ENCODE measurements at places on chromosomes 16 and 17.
A peak's percentile ranks its signal among the peaks of the same experiment; 100 is the strongest.

GRCh38 chr16:84117494-84117843, 727 bp upstream of the MBTPS1 start:
- no peak for DNase-seq

GRCh38 chr17:61310590-61310989, 89.1 kb upstream of the TBX2 start:
- DNase-seq, result no peak

- no peak for DNase-seq
Measured at GRCh38 chr17:82611140-82612058, 36.8 kb downstream of the WDR45B start.

GRCh38 chr16:58588406-58588805, 41.2 kb downstream of the CNOT1 start:
- no peak for DNase-seq

DNA sequence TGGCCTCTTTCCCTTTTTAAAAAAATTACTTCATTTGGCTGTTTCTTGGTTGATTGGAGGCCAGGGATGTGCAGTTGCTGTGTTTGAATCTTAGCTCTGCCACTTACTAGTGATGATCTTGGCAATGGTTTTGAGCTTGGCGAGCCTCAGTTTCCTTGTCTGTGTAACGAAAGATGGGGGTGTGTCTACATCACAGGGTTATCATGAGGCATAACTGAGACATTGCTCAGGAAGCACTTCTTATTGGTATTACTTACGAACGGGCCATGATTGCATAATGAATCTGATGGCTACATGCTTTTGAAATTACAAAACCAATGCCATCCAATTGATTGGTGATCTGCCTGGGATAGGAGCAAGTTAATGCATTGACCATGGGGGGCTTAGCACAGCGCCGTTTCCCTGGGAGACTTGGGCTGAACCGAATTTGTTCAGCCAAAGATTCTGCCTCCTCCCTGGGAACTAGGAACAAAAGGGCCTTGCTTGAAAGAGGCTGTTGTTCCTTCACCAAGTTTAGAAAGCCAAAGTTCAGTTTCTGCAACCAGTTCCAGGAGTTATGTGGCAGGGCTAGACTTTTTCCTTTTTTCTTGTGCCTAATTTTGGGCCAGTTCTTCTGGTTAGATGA, 21.9 kb downstream of the CMIP start:
- no peak for DNase-seq

DNA sequence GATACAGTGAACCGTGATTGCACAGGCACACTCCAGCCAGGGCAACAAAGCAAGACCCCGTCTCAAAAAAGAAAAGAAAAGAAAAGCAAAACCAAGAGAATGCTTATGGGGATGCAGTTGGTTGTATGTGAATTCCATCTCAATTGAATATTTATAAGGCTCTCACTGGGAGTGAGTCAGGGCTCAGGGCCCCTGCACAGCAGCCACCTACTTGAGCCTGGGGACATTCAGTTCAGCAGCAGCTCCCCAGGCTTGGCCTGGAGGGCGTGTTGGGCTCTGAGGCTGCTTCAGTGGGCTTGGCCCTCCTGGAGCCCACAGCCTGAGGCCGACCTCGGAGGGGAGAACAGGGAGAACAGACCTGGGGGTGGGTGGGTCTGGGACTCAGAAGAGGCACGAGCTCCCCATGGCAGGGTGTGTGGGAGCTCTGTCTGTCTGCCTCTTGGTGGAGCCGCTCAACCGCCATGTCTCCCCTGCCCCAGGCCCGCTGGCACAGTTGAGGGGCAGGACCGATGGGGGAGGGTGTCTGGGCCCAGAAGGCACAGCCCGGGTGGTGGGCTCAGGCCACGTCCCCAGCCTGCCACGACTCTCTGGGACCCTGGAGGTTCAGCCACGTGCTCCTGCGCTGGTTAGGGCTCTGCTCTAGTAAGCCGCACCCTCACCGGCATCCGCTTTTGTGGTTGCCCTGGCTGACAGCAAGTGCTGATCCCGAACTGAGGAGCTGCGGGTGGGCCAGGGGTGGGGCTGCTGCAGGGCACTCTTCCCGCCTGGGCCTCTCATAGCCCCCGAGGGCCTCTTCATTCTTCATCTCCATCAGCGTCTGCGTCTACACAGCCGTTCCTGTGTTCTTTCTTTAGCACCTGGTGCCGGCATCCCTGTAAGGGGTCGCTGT, 24.8 kb downstream of the ZFPM1 start:
- DNase-seq, result no peak

GRCh38 chr17:59802160-59802559, 90.6 kb downstream of the TUBD1 start:
- DNase-seq, result no peak

- DNase-seq, result no peak
Measured at GRCh38 chr17:41082626-41083025, 1.3 kb upstream of the KRTAP4-7 start.

DNA sequence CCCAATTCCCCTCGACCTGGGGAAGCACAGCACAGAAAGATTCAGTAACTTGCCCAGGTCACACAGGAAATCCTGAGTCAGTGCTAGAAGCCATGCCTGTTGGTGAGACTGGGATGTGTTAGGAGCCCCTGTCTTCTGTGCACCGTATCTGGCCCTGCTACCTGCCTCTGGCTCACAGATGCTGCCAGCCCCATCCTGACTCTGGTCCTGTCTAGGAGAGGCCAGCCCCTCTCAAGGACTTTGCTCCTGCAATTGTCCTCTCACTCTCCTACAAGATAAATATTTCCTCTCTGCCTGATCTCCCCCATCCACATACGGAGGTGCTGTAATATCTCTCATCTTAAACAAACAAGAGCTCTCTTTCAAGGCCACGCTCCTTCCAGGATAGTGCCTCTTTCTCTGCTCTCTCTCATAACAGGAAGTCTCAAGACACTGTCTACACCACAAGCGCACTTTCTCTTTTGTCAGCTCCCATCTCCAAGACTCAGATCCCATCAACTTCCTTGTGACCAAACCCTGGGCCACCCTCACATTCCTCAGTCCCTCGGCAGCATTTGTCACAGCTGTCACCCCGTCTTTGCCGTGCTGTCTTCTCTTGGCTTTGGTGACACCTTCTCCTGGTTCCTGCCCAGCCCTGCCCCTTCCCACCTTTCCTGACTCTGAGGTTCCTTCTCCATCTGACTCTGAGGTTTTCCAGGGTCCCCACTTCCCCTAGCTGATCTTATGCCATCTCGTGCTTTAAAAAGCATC, 1.9 kb downstream of the SLC13A2 start:
- DNase-seq, result no peak

GRCh38 chr17:64146418-64147109, 16.6 kb upstream of the ERN1 start:
- DNase-seq, result no peak

DNA sequence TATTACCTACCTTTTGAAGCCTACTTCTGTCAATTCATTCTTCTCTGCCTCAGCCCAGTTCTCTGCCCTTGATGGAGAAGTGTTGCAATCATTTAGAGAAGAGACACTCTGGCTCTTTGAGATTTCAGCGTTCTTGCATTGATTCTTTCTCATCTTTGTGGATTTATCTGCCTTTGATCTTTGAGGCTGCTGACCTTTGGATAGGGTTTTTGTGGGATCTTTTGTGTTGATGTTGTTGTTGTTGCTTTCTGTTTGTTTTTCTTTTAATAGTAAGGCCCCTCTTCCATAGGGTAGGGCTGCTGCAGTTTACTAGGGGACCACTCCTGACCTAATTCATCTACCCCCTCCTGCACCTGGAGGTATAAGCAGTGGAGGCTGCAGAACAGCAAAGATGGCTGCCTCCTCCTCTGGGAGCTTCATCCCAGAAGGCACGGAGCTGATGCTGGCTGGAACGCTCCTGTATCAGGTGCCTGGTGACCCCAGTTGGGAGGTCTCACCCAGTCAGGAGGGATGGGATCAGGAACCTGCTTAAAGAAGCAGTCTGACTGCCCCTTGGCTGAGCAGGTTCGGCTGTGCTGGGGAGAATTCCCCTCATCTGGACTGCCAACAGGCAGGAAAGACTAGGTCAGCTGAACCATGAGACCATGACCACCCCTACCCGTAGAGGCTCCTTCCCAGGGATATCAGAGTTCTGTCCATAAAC, 28.0 kb downstream of the NFATC3 start:
- DNase-seq, result no peak

- peak; percentile 12 for DNase-seq
Measured at GRCh38 chr17:65332375-65332774, 195.2 kb downstream of the RGS9 start.

- DNase-seq, result no peak
Measured at GRCh38 chr17:40622509-40622928, 25.1 kb downstream of the SMARCE1 start.

GRCh38 chr17:38600906-38601305, 4.8 kb downstream of the SRCIN1 start:
- no peak for DNase-seq

DNA sequence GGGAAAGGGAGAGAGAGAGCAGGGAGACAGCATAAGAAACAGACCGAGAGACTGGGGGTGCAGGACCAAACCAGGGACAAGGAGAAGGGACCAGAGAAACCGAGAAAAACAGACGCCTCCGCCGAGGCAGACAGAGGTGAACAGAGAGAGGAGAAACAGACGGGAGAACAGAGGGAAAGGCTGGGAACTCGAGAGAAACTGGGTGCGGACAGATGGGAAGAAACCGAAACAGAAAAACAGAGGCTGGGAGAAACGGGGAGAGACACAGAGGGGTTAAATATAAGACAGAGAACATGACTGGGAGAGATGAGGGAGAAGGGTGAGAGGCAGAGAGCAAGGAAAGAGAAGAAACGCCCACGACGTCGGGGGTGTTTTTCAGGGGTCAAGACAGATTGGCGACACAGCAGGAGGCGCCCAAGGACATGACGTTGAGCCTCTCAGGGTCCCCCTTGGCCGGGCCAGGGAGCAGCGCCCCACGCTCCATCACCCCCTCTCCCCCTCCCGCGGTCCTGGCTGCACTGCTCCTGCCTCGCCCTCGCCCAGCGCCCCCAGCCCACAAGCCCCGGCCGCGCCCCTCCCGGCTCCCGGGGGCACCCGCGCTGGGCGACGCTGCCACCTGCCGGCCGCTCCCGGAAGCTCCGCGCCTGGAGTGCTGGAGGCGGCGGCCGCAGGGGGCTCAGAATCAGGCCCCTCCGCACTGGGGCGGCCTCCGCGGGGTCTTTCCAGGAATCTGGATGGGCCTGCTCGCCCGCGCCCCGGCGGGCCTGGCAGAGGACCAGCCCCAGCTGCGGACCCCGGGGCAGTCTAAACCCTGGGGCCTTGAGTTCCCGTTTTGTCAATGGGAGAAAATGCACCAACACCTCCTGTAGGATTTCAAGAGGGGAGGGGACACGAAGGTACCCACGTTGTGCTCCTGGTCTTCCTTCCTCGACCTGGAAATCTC, 1.3 kb upstream of the TMEM92 start:
- DNase-seq, result no peak

DNA sequence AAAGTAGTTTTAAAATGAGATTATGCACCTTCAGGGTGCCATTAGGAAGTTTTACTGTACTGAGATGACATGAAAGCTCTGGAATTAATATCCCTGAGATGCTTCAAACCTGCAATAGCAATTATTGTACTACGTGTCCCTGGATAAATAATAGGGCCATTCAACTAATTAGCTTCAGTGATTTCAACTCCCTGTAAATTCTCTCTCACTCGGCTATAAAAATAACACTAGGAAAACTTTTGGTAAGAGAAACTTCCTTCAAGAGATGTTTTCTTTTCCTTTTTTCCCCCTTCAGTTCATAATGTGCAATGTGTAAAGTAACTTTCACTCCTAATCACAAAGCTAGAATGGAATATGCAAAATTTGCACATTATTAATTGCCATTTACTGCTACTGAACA, 146.4 kb downstream of the SNX11 start:
- no peak for DNase-seq

- no peak for DNase-seq
Measured at GRCh38 chr16:46730801-46731690, 17.1 kb downstream of the MYLK3 start.

DNA sequence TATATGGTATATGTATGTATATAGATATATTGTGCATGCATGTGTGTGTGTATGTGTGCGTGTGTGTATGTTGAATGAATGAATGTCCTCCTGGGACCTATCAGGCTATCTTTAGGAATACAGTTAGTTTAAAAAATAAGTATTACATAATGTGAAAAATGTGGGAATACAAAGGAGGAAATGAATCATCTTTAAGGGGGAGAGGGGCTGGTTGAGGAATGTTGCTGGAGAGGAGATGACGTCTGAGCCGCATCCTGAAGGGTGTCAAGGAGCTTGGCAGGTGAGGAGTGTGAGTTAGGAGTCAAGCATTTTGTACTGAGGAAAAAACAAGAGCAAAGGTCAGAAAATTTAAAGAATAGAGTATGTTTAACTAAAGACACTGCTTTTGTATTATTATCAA, 62.4 kb upstream of the NLK start:
- DNase-seq, result peak; percentile 13

DNA sequence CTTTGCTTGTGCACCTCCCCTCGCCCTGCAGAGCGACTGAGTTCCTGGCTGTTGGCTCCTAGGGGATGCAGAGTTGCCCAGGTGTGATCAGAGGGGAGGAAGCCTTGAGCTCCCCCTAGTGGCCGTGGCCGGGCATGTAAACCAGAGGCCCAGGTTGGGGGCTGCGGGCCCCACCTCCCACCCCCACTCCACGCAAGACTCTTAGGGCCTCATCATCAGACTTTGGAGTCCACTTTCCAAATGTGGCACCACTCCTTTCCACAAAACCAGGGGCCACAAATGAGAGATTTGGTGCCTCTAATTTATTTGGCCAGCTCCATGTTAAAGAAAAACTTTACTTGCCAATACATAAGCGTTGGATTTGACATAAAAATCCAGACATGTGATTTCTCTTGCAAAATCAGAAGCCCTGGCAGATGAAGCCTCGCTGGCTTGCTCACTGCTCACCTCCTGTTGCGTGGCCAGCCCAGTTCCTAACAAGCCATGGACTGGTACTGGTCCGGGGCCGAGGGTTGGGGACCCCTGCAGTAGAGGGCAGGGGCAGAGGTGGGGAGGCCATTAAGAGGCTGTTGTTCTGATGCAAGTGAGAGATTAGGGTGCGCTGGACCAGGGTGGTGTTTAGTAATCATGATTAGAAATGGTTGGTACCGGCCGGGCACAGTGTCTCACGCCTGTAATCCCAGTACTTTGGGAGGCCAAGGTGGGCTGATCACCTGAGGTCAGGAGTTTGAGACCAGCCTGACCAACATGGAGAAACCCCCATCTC, 28.7 kb upstream of the GAS7 start:
- no peak for DNase-seq

DNA sequence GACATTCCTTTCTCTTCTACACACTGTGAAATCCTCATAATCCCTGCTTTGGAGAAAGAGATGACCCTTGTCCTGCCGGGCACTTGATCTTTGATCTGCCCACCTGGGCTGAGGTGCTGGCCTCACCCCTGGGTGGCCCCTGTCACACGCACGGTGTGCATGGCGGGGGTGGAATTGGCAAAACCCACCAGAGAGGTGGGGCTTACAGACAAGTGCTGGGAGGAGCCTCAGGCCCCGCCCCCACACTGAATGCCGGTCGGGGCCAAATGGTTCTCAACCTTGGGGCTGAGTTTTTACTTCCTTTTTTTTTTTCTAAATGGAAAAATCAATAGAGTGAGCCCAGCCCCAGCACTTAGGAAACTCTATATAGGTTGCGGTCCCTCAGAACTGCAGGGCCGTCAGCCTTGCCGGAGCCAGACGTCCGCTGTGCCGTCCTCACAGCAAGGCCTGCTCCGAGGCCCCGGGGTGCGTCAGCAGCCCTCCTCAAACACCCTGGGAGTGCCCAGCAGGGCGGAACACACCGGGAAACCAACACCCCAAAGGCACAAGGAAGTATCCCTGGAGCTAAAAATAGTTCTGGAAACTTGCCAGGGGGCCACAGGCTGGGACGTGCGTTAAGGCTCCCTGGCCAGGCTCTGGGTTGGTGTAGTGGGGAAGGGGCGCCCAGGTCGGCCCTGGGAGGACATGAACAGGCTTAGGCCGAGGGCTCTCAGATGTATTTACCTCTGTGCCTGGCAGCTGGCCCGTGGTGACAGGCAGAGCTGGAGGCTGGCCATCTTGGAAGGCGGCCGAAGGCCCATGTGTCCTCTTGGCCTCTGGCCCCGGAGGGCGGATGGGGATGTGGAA, 11.0 kb downstream of the GPRC5C start:
- no peak for DNase-seq

Measured in BJ (cell line).